Hippocampal formation (tissue), 2 donors: ENCODE measurements at places on chromosomes 3 and 15.

GRCh38 chr3:7489417-7489816 lies 628.5 kb downstream of the GRM7 start:
- DNase-seq, result no peak

DNA sequence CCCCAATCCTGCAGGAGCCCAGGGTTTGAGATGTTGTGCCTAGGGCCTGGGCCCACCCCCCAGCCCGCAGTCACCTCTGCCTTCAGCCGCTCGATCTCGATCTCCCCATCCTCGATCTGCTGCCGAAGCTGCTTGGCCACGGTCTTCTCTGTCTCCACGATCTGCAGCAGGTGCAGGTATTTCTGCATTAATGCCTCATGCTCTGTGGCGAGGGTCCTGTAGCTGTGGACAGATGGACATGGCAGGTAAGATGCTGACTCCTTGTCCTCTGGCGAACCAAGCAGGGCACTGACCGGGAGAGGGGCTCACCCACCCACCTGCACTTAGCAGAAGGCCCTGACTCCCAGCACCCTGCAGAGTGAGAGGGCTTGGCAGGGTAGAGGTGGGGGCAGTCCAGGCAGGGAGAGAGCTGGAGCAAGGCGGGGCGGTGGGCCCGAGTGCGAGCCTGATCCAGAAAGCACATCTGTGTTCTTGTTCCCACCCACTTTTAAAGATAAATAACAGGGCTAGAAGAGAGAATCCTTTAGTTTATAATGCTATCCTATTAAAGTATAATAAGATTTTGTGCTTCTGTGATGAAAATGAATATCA lies 32.2 kb downstream of the RASGRF1 start:
- DNase-seq, result no peak

DNA sequence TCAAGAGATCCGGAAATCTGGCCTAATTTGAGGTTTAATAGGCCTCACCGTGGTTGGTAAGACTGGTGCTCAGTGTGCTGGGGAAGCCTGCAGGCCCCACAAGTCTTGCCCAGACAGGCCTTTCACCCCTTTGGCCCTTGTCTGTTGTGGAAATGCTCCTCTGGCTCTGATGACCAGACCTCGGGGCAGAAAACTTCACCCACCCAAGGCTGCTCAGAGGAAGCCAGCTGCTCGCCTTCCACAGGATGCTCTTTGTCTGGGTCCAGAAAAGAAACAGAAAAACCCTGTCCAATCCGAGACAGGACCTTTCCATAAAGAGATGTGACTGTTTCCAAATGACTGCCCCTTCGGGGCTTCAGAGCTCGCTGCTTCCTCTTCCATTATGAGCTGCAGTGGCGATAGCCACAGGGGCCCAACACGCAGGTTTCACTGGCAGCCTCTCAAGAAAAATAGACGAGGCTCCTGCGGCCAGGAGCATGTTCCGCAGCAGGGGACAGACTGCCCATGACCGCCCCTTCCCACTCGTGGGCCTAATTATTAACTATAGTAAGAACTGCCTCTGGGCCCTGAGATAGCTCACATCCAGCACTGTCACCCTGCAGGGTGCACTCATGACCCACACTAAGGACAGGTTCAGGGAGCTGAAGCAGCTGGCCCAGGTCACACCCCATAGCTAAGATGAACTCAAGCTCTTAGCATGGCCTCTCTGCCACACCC lies 6.8 kb upstream of the SNX22 start:
- no peak for DNase-seq

DNA sequence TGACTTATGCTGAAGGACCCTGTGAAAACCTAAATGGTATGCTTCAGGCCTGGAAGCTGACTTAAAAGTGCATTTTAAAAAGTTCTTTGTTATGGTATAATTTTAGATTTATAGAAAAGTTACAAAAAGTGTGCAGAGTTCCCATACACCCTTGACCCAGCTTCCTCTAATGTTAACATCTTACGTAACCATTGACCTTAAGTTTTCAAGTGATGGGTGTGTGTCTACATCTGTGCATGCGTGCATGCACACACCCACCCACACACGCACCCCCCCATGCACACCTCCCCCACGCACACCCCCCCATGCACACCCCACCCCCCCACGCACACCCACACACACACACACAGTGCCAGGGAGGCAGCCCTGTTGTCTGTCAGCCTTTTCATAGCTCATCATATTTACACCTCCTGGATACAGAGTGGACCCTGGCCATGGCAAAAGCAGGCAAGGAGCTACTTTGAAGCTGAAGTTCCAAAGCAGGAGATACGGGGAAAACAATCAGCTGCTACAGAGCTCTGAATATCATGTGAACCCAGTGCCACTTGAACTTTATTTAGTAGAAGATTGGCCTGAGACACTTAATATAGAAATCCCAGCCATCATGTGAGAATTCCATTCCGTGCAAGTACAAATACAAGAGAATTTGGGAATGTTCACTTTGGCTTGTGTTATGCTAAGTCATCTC lies 30.0 kb upstream of the TRAK1 start:
- DNase-seq, result no peak

DNA sequence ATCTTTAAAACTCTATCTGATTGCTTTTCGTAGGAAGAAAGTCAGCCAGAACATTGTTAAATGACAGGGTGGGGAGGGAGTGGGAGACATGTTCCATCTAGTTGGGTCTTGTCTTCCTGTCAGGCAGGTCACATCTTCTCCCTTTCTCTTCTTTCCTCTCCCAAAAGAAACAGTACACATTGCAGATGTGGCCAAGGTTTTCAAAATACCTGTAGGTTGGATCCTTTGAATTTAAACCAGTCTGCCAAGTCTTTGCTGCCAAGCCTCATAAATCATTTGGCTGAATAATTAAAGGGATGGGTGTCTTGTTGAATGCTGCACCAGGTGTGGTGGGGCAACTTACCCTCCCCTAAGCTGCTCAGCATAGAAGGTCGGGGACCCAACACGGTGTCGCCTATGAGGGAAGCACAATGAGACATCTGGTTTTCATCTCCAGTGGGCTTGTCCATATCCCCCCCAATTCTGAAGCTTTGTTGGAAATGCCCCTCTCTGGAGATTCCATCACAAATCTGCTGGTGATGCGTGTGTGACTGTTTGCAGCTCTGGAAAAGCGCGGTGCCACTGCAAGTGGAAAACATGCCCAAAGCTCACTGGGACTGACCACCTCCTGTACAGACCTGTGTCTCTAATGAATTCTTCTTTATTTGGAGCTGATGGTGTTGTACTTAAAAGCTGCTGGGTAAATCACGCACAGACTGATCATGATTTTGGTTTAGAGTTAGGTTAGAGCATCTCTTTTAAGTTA lies 112.6 kb downstream of the FILIP1L start:
- no peak for DNase-seq

GRCh38 chr15:64568765-64569164 lies 108.4 kb downstream of the ZNF609 start:
- no peak for DNase-seq

DNA sequence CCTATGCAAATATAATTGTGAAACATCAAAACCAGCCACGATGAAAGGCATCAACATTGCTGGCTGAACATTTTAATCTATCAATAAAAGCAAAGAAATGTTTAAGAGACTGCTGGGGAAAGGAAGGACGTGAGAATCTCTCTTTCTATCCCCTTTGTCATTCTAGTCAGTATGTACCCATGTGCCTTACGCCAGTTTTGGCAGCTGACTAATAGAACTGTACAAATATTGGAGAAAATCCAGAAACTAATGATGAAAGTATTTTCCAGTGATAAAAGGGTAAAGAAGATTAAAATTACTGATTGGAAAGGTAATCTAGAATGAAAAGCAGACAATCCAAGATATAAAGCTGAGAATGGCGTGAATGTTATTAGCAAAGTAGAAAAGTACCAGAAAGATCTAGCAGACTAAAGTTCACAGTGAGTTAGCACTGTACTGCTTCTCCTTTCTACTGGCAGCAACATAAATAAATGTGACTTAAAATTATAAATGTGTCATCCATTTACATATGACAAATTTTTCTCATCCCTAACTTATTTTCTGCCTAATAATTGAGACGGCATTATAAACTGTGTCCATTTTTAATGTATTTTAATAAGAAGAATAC lies 401.9 kb upstream of the CNTN4 start:
- no peak for DNase-seq

- no peak for DNase-seq
Measured at GRCh38 chr15:73865904-73866303, 7.5 kb upstream of the TBC1D21 start.

- DNase-seq, result no peak
Measured at GRCh38 chr3:10142707-10143560, 1.4 kb downstream of the VHL start.

DNA sequence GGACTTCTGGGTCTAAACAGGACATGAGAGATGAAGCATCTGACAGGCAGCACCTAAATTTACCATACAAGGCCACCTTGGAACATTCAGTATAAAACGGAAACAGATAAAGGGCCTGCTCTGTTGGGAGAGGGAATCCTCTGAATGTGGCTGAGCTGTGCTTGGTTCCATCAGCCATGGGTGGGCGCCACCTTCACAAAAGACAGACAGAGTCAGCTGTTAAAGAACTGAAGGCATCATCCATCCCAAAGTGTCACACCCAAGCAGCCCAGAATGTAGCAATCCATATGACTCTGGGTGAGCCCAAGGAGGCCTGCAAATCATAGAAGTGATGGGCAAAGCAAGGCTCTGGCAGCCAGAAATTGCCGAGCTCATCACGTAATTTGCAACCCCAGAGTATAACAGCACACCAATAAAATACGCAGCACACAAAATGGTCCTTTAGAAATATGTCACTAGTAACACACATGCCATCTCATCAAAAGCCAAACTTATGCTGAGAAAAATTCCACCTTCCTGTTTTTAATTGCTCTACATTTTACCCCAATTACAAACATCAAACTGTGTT lies 24.8 kb upstream of the RBP1 start:
- no peak for DNase-seq

- DNase-seq, result no peak
Measured at GRCh38 chr15:28078191-28078719, 20.9 kb downstream of the OCA2 start.

GRCh38 chr3:184498986-184499606 lies 62.5 kb upstream of the EPHB3 start:
- no peak for DNase-seq

DNA sequence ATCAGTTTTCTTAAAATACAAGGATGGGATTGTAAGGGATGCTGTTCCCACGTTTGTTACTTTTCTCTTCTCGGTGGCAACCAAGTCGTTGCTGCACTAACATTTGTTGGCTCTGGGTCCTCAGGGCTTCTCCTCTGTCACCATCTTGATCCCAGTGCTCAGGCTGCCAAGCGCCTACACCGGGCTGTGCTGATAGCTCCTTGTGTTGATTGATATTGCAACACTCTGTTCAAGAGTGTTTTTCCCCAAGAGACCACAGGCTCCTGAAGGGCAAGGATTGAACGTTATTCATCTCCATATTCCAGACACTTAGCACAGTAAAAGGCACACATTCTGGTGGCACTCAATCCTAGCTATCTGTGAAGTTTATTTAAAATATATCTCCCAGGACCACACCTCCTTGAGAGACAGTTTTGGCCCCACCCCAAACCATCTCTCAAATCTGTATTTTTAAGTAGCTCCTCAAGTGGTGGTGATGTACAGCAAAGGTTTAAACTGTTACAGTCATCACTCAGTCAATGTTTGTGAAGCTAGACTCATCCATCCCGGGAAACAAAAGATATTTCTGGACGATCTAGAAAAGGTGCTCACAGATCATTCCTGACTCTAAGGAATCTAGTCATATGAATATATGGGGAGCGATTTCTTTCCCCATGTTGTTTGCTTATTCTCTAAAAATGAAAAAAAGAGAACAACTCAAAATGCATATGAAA lies 38.5 kb upstream of the FOXP1 start:
- DNase-seq, result no peak

GRCh38 chr15:91182101-91182500 lies 82.0 kb downstream of the SV2B start:
- DNase-seq, result no peak

DNA sequence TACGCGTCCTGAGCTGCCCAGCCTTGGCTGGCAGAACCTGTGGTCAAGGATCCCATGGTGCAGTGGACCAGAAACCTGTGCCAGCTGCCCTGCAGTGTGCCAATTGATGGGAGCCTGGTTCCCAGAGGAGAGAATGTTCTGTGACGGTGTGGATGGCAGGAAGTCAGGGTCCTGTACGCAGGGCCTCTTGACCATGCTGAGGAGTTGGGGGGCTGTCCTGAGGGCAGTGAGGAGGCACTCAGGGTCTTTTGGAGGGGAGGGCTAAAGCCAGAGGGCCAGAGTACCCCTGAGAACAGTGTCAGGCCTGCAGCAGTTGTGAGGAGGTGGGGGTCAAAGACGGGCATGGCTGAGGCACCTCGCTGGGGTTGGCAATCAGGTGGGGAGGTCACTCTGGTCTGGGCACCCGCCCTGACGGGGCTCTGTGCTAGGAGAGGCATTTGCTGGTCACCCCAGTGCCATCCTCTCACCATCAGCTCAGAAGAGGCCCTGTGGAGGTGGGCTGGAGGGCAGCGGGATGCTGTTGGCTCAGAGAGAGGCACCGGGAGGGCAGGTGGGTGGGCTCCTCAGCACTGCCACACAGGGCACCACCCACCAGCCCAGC lies 61.0 kb downstream of the SCN5A start:
- no peak for DNase-seq

DNA sequence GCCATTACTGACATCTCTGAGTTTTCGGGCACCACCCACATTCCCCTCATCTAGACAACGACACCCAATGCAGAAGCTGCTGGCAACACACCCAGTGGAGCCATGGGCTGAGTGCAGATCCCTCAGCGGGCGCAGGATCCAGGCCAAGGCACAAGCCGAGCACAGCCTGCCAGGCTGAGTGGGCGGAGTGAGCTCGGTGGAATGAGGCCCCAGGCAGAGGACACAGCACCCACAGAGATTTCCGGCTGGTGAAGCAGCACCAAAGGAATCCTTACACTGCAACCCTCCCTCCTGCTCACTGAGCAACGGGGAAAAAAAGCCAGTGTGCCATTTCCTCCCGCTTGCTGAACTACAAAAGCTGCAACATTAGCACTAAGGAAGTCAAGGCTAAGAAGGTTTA lies 34.3 kb downstream of the ZMAT3 start:
- no peak for DNase-seq

GRCh38 chr15:43922021-43922420 lies 95.2 kb downstream of the WDR76 start:
- DNase-seq, result no peak

- peak; percentile 35 for DNase-seq
Measured at GRCh38 chr3:24494618-24495325, at the start of gene THRB. Gene THRB (minus strand): TSS chr3:24494850.

GRCh38 chr15:28246605-28247004 lies 75.4 kb downstream of the HERC2 start:
- DNase-seq, result no peak

GRCh38 chr3:195164573-195165264 lies 106.2 kb downstream of the XXYLT1 start:
- DNase-seq, result no peak

- no peak for DNase-seq
Measured at GRCh38 chr3:188229177-188229576, 75.2 kb downstream of the LPP start.

- peak; percentile 9 for DNase-seq
Measured at GRCh38 chr3:48215876-48216275, 7.4 kb upstream of the CAMP start.

GRCh38 chr3:66413151-66413751 lies 87.6 kb downstream of the LRIG1 start:
- DNase-seq, result no peak
